ENCODE measurements at places on chromosomes 12 and 14. TPM values are rescaled to one million over a fixed set of nuclear protein-coding genes. Genes with fewer than 3 reads are reported as not detected.

- no peak for DNase-seq
Measured at GRCh38 chr14:24258119-24258518, 4.9 kb downstream of the TGM1 start.

MORN3 gene
- polyA plus RNA-seq = 1.9 TPM

DNA sequence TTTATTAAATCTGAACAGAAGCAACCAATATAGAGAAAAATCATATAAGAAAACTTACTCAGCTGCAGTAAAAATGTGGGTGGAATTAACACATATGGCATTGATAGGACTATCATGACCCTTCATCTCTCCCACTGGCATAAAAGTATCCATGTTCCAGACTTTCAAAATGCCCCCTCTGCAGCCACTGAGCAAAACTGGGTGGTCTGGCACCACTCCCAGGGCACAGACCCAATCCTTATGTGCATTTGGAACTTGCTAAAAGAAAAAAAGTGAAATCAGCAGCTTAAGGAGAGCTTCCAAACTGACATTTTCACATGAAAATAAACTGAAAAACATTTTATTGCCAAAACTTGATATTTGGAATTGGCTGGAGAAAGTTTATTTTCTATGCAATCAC is 141.5 kb downstream of the KIF21A start:
- peak; percentile 38 for DNase-seq

GRCh38 chr14:22597265-22597664 is 835 bp upstream of the ABHD4 start:
- no peak for DNase-seq

DNA sequence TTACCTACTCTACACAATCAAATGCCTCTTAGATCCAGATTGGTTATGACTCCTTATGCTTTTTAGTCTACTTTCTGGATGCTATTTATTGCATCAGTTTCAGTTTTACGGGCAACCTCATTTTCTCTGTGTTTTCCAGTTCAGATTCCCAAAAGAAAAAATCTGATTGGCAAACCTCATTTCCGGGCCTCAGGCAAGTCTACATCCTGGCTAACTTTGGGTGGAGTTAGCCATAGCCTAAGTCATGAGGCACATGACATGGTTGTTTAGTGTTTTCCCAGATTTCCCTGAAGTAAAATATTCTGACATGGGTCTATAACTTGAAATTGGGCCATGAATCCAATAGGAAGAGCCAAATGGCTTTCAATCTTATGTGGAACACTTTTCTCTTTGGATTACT is 339.7 kb downstream of the NUAK1 start:
- no peak for DNase-seq

GRCh38 chr14:72753879-72754400 is 140.0 kb downstream of the DPF3 start:
- no peak for DNase-seq

- no peak for DNase-seq
Measured at GRCh38 chr14:102450206-102451063, 59.1 kb downstream of the ANKRD9 start.

GPD1 gene
- polyA plus RNA-seq = 0.44 TPM

DNA sequence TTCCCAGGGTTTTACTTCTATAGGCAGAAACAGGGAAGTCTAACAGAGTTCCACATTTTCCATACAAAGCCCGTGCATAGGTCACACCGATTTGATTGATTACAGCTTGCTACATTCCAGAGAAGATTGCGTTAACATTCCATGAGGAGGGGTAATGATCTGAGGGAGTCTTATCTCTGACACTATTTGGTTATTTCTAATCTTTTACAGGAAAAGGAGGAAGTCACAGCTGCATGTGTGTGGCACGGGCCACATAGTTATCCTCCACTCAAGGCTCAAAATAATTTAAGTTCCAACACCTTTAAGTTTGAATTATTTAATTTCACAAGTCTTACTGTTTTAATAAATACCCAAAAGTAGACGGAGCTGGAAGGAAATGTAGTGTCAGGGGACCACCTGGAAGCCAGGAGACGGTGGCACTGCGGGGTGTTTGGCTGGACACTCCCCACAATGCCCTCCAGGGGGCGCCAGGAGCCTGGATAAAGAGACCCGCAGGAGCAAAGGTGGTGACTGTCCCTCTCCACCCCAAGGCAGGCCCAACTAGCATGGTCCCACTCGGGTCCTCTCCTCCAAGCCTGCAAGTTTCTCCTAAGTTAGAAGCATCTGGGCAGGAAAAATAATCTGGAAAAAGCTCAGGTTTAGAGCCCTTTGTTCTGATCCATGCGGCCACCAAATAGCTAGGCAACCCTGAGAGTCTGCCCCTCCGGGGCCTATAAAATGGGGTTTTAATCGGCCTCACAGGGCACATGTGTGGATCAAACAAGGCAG is 20.2 kb downstream of the KRT8 start:
- no peak for DNase-seq

- no peak for DNase-seq
Measured at GRCh38 chr12:123982269-123982668, 9.3 kb downstream of the ZNF664 start.

GALNT6 gene
- 2.9 TPM for polyA plus RNA-seq

SDS gene
- not detected for polyA plus RNA-seq

- no peak for DNase-seq
Measured at GRCh38 chr12:116071555-116072230, 205.8 kb downstream of the MED13L start.

CSRP2 gene
- polyA plus RNA-seq = 25.1 TPM

GRCh38 chr14:100824901-100825712 is 811 bp upstream of the MEG3 start:
- DNase-seq = no peak

GRCh38 chr12:95607642-95608041 is 56.4 kb upstream of the USP44 start:
- no peak for DNase-seq

- DNase-seq = no peak
Measured at GRCh38 chr12:66572845-66573244, 106.0 kb downstream of the GRIP1 start.

- DNase-seq = no peak
Measured at GRCh38 chr14:62289471-62289870, 527.3 kb downstream of the SNAPC1 start.

CLEC14A gene
- 48.4 TPM for polyA plus RNA-seq

LRCOL1 gene
- polyA plus RNA-seq = 0.74 TPM

FSCB gene
- polyA plus RNA-seq = not detected

DNA sequence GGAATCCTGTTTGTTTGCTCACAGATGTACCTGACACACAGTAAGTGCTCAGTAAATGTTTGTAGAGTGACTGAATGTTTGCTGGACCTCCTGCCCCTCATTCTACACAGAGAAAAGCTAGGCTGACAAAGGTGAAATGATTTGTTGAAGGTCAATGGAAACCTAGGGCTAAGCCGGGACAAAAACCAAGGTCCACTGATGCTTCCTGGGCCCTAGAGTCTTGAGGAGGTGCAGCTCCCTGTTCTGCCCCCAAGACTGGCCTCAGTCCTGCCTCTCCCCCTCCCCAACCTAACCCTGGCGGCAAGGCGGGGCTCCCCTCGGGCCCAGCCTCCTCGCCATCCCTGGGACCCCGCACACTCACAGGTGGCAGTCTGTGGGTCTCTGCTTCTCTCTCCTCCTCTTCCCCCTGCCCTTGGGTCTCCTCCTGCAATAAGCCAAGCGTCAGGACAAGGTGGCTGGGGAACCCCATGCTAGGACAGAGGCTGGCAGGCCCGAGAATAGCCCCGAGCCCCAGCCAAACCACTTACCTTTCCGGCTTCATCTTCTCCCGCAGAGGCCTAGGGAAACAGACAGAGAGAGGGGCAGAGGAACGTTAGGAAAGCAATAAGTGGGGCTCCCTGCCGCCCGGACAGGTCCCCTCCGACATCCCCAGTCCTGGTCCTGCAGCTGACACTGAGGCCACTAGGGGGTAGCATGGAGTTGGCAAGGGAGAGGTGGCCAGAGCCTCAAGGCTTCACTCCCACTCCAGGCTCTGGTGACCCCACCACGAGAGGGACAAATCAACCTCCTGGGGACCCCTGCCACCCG is 9.3 kb downstream of the PGF start:
- DNase-seq = no peak

MYO1H gene
- polyA plus RNA-seq = 0.39 TPM

- no peak for DNase-seq
Measured at GRCh38 chr12:112810235-112810917, 18.8 kb downstream of the RPH3A start.

GRCh38 chr12:9149372-9149771 is 33.7 kb upstream of the A2M start:
- no peak for DNase-seq

Measured in right lung (tissue), 10 donors.